ENCODE measurements at places on chromosomes 4 and X.

- no peak for DNase-seq
These were observed 102.1 kb upstream of the STS start for GRCh38 chrX:7045238-7045955.

GRCh38 chr4:100289946-100290345 is 99.7 kb upstream of the DDIT4L start:
- no peak for DNase-seq

DNA sequence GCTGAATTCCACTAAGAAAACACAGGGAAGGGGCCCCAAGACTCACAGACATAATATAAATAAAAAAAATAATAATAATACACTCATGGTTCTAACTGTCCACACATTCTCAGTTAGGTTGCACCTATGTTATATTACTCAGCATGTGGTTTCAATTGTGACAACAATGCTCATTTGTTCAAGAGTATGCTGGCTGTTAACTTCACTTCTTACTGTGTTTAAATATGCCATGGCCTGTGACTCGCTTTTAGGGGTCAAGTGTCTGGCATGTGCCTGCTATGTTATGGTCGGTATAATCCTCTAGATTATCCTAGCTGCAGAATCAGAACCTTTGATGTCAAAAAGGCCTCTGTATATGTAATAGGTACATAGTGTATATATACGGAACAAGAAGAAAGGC is 324.8 kb upstream of the INTU start:
- DNase-seq = no peak

GRCh38 chrX:79081895-79082512 is 62.5 kb upstream of the GPR174 start:
- peak; percentile 28 for DNase-seq

- no peak for DNase-seq
These were observed 3.6 kb upstream of the EIF4E start for GRCh38 chr4:98932539-98932938.

GRCh38 chr4:154314248-154314647 is 177.4 kb downstream of the DCHS2 start:
- no peak for DNase-seq

DNA sequence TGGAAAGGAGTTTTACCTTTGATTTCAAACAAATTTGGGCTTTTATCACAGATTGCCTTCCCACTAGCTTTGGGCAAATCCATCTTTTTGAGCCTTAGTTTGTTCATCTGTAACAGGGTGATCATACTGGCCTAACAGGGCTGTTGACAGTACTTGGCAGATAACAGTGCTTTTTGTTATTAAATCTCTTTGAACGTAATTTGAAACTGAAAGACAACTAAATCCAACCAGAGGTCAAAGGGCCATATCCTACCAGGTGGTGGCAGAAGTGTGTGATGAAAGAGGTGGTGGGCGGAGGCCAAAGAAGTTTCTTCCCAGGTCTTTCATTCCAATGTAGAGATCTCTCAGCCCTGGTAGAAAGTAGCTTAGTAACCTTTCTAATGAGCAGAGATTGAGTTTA is 35.2 kb upstream of the TADA2B start:
- DNase-seq = no peak

DNA sequence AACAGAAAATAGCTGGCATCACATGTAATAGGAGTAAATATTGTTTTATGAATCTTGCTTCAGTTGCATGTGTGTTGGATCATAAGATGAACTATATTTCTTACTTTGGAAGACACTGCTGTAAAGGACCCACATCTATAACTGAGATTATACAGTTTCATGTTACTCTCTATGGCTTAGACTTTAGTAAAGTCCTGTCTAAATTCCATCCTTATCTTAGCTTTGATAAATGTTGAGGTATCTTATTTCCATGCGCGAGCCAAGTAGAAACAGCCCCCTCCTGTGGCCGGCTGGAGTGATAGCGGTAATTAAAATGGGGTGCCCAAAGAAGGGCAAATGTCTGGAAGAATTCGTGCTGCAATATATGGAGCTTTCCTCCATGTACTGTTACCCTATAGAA is 43.0 kb downstream of the CCDC158 start:
- peak; percentile 61 for DNase-seq

DNA sequence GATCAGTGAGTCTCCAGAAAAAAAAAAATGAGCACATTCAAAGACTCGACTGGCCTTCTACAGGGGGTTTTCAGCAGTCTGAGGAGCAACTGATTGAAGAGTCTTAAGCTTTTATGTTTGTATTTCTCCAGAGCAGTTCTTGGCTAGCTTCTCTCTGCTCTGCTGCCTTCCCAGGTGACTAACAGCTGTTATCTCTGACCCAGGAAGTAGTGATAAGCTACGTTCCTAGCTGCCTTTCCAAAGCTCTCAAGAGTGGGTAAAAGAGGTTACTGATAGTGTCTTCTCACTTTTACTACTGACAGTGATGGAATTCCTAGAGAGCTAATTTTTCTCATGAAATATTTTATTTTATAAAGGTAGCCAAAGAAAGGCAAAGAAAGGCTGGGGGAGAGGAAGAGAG is 66.6 kb downstream of the ENOX2 start:
- no peak for DNase-seq

GRCh38 chr4:175106301-175106700 is 188.1 kb downstream of the ADAM29 start:
- DNase-seq = no peak

- no peak for DNase-seq
These were observed 97.6 kb downstream of the CPE start for GRCh38 chr4:165476214-165477098.

DNA sequence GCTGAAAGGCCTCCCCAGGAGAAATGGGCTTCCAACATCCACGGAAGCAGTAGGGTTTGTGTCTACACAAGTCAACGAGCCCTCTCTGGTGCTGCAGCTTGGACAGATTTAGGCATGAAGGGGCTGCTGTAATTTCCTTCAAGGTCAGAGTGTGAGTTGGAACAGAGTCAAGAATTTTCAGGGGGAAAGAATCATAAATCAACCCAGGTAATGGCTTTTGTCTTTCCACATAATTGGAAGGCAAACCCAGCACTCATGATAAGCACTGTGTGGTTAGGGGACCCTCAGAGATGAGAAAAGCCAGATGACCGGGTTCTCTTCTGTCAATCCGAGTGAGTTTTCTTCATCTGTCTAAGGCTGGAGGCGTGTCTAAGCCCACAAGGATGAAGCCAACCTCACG is 78.6 kb upstream of the MXRA5 start:
- no peak for DNase-seq

- DNase-seq = peak; percentile 23
These were observed 82.6 kb downstream of the LUZP4 start for GRCh38 chrX:115372152-115372551.

- DNase-seq = peak; percentile 45
These were observed 23.7 kb upstream of the FAM47B start for GRCh38 chrX:34918856-34919255.

Data from HEK293T (cell line).